ENCODE measurements at places on chromosomes 16 and 17.

DNA sequence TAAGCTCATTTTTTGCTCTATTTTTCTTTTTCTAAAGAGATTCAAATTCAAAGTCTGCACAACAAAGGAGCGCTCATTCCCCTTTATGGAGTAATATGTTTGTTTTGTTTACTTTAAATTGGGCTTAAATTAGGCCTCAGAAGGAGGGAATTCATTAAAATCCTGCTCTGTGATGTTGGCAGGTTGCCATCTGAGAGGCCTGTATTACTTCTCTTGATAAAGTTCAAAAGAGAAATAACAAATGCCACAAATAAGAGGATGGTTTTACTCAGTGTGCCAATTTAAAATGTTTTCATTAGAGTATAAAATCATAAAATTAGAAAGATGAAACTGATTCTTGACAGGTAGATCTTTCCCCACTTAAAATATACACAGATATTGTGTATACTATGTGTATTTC is 54.5 kb upstream of the HLF start:
- no peak for DNase-seq

DNA sequence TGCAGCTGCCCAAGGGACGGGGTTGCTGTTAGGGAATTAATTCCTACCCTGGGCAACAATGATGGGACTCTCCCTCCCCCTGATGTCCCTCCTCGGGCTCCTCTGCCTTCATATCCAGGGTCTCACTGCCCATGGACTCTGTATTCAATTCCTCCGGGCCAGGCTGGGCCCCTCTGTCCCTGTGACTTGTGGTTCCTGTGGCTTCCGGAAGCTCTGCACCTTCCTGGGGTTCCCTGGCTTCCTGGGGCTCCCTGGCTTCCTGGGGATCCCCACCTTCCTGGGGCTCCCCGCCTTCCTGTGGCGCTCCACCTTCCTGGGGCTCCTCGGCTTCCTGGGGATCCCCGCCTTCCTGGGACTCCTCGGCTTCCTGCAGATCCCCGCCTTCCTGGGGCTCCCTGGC is 35.2 kb downstream of the SRL start:
- DNase-seq, result no peak

DNA sequence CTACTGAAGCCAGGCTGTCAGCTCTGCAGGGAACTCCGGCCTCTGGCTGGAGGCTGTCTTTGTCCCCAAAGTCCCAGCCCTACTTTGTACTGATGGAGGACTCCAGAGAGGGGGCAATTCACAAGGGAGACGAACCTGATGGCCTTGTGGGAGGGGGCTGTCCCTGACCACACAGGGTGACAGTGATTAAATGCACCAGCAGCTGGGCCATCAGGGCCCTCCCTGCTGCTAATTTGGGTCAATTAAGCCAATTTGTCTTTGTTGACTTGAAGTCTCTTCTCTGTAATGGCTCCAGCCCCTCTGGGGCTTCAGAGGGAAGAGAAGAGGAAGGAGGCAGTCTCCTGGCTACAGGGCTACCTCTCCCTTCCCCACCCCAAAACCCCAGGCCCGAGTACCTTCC is 22.0 kb downstream of the TMEM132E start:
- no peak for DNase-seq

GRCh38 chr17:10151667-10152496 is 46.5 kb downstream of the GAS7 start:
- DNase-seq, result peak; percentile 52

DNA sequence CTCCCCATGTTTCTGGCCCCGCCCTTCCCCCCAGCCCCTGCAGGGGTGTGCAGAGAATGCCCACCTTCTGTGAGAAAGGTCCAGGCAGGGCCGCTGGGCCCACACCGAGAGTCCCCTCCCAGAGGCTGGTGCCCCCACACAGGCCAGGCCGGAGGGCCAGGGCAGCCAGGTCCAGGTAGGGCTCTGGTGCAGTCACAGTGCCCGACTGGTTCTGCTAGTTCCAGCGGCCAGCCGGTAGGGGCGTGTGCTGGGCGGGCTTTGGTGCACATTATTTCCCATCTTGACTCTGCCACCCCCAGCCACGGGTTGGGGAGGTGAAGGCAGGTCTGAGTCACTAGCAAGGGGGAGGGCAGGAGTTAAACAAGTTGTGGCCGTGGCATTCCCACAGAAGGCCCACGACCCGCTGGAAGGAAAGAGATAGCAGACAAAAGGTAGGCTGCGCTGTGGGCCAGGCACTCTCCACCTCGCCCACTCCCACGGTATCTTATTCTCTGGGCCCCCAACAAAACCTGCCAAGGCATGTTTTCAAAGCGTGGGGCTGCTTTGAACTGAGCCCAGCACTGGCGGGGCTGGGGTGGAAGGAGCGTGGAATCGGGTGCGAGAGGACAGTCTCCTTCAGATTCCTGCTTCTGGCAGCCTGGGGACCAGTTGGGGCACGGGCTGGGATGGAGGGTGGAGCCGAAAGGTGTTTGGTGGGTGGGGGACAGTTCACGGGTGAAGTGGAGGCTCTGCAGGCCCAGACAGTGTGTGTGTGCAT is 1.9 kb downstream of the EPN3 start:
- no peak for DNase-seq

DNA sequence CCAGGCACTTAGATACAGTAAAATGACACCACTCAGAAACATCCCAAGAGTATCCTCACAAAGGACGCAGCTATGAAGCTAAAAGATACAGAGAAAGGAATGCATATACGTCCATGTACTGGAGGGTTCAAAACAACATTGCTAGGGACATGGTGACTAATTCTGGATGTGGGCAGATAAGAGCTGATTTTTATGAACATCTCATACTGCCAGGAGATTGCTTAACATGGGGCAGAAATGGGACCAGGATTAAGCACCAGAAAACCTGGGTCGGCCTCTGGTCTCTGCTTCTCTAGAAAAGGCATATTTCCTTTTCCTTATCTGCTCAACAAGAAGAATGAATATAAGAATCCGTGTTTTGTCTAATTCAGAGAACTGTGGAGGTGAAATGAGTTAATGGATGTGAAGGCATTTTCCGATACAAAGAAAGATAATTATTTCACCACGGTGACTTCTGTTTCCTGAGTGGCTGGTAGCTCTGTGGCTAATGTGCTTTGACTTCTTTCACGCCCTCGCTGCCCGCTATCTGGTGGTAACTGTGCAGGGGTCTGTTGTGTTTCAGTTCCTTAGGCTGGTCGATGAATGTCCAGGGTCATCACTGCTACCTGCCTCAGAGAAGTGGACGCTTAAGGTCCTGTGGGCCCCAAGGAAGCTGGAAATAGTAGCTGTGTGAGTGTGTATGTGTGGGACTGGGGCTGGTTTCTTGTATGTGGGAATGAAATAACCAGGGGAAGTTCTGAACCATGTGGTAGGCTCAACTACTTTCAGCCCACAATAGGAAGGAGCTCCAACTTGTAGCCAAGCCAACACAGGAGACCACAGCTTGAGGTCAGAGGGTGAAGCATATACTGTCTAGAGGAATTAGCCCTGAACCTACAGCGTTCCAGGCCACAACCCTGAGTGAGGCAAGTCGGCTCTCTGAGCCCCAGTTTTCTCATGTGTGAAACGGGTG is 15.8 kb upstream of the CCL5 start:
- DNase-seq, result peak; percentile 78

DNA sequence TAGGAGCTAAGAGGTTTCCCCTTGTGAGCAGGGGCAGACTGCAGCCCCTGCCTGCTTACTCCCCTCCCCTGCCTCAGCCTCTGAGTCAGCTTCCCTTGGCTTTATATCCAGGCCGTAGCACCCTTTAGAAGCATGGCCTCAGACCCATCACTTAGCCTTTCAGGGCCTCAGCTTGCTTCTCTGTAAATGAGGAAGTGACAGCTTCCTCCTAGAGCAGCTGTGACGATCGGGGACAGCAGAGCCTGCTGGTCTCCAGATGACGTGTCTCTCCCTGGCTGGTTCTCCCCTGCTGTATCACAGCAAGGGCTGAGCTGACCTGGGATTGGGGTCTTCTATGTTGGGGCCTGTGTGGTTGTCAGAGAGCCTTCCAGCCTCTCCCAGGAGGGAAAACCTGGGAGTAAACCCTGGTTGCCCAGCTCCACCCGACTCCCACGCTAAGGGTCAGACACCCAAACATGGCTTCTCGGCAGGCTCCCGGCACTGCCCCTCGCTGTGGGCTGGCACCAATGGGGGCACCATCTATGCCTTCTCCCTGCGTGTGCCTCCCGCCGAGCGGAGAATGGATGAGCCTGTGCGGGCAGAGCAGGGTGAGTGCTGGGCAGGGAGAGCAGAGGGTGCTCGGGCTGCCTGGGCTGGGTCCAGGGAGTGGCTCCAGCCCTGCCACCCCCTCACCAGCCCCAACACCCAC is 16.3 kb upstream of the MYO15B start:
- no peak for DNase-seq

GRCh38 chr17:36850790-36851189 is 86.5 kb upstream of the LHX1 start:
- DNase-seq, result peak; percentile 51

GRCh38 chr17:68886401-68886800 is 68.8 kb downstream of the ABCA8 start:
- DNase-seq, result no peak

GRCh38 chr16:87086575-87086974 is 230.6 kb downstream of the C16orf95 start:
- peak; percentile 77 for DNase-seq

DNA sequence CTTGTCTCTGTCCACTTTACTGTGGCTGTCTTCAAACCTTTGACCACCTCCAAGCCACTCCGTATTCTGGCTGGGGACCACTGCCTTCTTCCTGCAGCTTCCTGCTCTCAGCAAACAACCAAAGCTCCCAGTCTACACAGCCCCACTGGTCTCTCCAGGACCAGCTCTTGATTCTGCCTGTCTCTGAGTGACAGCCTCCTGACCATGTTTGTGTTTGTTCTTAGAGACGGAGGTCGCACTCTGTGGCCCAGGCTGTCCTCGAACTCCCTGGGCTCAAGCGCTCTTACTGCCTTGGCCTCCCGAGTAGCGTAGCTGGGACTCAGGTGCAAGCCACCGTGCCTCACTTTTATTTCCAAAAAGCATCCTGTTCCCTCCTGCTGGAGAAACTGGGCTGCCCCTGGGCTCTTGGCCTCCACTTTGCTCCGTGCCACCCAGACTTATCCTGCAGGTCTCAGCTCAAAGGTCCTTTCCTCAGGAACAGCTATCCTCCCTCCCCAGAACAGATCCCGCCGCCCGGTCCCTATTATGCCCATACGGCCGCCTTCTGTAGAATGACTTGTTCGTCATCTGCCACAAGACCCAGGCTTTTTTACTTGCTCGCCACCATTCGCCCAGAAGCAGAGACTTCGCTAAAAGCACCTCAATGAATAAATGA is 9.1 kb downstream of the MNT start:
- DNase-seq, result no peak

- DNase-seq, result no peak
These were observed 22.0 kb downstream of the MYO1D start for GRCh38 chr17:32854832-32855389.

- DNase-seq, result no peak
These were observed 92.1 kb downstream of the ZNF423 start for GRCh38 chr16:49763826-49764225.

DNA sequence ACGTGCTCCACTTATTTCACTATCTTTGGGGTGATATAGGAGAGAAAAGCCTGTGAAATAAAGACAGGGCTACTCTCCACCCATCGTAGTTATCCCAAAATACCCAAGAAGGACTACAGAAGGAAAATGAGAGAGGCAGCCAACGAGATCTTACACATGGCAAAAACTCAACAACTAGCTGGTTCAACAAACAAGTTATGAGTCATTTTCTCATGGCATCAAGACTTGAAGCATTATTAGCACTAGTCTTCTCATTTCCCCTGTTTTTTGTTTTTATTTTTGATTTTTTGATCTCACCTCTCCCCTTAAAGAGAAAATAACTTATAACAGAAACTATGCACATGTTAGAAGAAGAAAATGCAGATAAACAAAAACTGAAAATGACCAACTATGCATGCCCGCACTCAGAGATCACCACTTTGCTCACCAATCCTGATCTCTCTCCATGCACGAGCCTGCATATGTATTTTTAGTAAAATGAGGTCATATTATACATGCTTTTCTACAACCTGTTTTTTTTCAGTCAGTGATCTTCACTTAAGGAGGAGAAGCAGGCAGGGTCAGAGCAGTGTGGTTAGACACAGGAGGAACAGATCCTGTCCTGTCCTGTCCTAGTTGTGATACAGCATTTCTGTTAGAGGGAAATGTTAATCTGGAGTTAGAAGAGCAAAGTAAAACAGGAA is 22.8 kb downstream of the FAM117A start:
- DNase-seq, result peak; percentile 53

DNA sequence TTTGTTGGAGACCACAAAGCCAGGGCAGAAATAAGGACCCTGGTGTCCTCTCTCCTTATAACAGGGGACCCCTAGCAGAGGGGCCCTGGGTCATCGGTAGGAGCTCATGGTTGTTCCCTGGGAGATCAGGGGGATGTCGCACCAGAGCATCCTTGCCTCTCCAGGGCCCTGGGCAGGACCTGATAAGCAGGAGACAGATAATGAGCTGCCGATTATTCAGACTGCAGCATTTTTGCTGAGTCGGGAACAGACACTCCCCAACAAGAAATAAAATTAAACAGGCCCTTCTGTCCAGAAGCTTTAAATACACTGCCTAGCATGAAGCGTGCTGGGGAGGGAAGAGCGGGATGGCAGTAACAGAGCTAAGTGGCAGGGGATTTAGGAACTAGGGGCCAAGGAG is 15.4 kb upstream of the GFAP start:
- no peak for DNase-seq

DNA sequence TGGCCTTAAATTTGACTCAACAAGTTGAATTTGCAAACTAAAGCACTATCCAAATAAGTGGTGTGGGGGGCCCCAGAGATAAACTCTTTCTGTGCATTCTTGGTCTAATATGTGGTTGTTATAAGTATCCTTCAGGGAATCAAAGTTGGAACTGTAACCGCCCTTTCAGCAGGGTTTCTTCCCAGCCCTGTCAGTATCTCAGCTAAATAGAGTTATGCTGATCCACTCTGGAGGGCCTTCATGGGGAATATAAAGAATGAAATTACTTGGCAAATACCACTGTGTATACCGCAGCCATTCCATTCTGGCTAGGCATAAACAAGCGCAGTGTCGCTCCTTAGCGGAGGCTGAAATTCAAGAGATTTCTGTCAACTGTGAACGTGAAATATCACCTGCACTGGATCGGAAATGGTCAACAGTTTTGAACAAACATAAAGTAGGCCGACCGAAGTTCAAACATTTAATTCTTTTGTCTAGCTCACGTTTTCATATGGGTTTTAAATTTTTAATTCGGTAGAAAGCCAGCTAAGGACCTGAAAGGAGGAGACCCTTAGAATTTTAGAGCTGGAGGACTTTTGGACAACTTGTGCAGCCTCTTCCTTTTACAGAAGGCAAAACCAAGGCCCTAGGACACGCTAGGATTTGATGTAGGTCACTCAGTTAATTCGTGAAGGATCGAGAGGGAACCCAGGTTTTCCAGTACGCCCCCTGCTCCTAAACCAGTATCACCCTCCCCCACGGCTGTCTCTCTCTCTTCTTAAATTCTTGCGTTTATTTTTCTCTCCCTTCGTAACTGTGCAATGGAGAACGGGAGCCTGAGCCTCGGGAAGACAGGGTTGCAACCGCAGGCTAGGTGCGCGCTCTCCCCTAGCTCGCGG is 74.7 kb downstream of the CHD9 start:
- DNase-seq, result peak; percentile 71

All from fibroblast of the aortic adventitia (primary cell).